ENCODE measurements at places on chromosomes 4 and X.

DNA sequence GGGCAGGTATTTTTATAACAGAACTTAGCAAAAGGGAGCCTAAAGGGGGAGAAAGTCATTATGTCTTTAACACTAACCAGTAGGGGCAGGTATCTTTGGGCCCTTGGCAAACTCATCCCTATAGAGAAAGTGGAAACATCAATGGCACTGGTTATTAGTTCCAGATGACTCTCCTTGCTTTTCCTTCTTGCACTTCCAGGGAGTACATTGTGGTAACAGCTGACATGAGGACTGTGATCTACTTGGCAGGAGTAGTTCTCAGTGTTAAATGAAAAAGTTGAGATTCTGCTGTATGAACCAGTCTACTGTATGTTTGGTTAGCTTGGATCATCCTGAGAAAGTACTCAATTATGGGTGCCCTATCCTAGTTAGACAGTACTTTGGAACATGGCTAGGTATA is 93.6 kb downstream of the ATXN3L start:
- DNase-seq = no peak

GRCh38 chr4:110196871-110197528 is 1.4 kb downstream of the ELOVL6 start:
- DNase-seq = peak; percentile 63

DNA sequence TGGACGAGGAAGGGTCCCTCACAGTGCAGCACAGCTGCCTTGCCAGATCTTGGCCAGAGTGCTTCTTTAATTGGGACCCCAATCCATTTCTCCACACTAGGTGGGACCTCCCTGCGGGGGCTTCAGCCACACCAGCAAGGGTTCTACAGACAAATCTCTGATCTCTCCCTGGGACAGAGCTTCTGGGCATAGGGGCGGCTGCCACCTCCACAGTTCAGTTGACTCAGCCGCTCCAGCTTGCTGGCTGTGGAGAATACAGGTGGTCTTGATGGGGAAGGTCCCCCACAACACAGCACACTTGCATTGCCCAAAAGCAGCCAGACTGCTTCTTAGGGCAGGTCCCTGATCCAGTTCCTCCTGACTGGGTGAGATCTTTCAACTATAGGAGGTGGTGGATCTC is 199.6 kb downstream of the EDA start:
- DNase-seq = no peak

- no peak for DNase-seq
Observed at GRCh38 chr4:116585246-116585645, 500.1 kb downstream of the TRAM1L1 start.

DNA sequence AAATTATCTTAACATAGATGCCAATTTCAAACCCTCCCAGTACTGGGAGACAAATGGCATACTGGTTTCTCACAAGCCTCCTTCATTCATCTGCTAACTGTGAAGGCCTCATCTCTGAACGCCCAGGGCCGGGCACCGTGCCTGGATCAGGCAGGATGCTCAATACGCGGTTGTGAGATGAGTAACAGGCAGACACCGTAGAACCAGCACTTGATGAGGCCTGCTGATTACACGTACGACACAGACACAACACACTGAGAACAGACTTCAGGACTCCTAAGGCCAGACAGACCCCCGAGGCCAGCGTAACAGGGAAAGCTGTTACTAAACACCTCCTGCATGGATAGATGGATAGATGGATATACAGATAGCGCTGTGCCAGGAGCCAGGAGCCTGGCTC is 154.6 kb downstream of the AFAP1 start:
- DNase-seq = peak; percentile 41

- DNase-seq = no peak
Observed at GRCh38 chr4:56986192-56986591, 7.5 kb downstream of the POLR2B start.

- DNase-seq = no peak
Observed at GRCh38 chr4:43048570-43048969, 156.1 kb downstream of the GRXCR1 start.

DNA sequence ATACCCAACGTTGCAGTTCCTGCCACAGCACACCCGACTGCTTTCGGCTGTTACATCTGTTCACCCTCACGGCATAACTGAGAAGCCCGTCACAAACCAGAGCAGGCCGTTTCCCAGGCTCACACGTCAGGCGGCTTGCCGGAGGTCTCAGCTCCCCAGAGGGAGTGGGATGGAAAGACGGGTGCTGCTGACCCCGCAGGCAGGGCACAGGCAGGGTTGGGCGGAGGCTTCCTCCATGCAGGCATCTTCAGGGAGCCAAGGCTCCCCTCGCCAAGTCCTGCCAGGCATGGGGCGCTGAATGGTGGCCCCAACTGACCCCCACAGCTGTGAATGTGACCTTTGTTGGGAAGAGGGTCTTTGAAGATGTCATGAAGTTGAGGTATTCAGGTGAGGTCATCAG is 57.5 kb downstream of the ACOX3 start:
- DNase-seq = no peak

DNA sequence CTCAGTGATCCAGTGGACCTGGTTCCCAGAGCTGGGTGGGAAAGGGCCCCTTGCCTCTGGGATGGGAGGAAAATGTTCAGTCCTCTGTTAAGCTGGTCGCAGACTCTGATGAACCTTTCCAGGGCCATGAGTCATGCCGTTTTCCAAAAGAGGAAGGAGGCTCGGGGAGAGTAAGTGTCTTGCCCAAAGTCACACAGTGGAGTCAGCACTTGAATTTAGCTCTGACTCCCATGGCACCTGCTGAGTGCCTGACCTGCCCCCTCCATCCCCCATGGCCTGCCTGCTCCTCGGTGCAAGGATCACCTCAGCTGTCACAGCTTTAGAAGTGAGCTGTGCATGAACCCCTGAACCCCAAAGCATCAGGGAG is 14.0 kb upstream of the KIAA0232 start:
- no peak for DNase-seq

GRCh38 chr4:42411803-42412202 is 14.5 kb downstream of the SHISA3 start:
- no peak for DNase-seq

GRCh38 chr4:84565951-84566350 is 17.0 kb upstream of the CDS1 start:
- DNase-seq = no peak

DNA sequence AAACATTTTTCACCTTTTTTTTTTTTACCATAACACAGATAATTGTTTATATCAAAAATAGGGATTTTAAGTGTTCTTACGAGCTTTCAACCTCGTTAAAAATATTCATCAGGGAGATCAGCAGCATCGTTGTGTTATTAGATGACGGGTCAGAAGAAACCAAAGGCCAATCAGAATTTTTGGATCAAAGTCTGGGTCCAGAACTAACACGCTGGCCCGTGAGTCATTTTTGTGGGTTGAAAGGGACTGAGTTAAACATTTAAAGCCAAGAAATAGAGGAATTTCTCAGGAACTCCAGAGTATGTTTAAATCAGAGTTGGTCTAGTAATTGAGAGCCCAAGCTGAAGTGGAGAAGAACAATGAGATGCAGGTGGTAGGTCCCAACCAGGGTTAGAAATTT is 170.8 kb downstream of the TLL1 start:
- DNase-seq = no peak

DNA sequence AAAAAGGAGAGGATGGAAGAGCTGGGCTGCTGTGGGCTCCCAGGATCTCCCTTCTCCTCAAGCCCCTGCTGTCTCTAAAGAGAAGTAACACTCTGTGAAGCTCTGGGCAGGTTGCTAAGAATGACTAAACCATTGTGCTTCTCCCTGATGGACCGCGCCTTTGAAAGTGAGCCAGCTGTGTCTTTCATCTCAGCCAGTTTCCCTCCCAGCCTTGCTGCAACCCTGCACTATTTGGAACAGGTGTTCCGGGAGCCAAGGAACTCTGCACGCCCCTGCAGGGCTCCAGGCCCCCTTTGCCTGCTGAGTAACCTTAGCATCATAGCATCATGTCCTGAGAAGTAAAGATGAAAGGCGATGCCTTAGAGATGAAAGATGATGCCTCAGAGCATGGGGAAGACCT is 39.7 kb downstream of the SMIM20 start:
- DNase-seq = no peak

- DNase-seq = peak; percentile 46
Observed at GRCh38 chr4:189792924-189793618, 147.6 kb upstream of the FRG1 start.

- no peak for DNase-seq
Observed at GRCh38 chr4:8882239-8882638, 10.6 kb upstream of the HMX1 start.

DNA sequence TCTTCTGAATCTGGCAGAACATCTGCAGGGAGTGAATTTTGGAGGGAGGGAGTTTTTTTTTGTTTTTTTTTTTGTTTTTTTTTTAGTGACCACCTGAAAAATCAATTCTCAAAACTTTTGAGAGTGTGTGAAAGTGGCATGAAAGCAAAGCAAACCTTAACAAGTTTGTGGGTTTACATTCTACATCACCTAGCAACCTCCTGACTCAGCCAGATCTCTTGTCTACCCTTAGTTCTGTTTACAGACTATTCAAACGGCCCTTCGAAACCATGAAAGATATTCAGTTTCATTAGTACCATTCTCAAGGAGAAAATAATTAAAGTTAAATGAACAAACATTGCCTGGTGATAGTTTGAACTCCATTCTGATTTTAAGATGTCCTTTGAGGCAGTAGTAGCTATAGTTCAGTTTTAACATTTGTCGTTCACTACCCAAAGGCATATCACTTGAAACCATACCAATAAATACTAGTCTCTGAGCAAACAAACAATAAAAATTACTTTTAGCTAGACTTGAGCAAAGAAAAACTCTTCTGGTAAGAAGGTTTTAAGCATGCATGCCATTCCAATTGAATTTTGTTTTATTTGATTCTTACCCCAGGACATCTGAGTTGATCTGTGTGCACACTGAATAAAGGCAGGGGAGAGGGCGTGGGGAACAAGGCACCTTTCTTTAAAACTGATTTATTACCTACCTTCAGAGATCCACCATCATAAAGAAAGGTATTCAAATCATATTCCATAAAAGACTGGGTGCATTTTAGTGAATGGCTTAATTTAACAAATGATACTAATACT is 137.7 kb downstream of the ARX start:
- no peak for DNase-seq

GRCh38 chr4:104641418-104641817 is 146.7 kb upstream of the CXXC4 start:
- DNase-seq = no peak

DNA sequence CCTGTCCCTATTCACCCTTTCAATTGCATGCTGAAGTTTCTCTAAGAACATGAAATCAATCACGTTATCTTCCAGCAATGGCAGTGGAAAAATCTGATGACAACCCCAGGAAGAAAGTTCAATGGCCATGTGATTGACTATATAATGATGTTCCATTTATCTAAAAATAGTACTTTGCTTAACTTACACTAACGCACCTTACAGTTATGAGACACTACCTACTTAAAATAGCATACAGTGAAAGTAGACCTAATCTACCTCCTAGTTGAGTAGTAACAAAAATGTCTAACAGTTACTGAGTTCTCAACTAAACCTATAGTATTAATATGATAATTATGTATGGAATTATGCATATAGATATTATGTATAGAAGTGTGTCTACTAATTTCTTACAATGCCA is 28.6 kb upstream of the PGM2 start:
- DNase-seq = no peak

- DNase-seq = no peak
Observed at GRCh38 chr4:124936427-124936826, 223.9 kb upstream of the ANKRD50 start.

DNA sequence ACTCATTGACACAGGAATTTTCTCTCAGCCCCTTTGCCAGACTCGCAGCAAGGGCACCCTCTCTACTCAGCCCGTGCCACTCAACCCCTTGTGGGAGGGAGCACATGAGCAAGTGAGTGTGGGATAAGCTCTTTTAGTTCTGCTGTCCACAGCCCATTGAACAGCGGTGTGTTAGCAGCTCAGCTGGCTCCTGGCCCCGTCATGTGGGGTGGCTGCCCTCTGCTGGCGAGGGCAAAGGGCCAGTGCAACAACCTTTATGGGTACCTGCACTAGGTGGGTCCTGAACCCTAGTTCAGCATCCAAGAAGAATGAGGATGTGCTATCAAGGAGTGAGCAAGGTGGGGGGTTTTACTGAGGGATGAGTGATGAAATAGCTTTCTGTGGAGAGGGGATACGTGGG is 85.0 kb upstream of the ZNF81 start:
- peak; percentile 19 for DNase-seq

- peak; percentile 81 for DNase-seq
Observed at GRCh38 chr4:6720202-6720699, 4.3 kb downstream of the BLOC1S4 start.

GRCh38 chrX:40809210-40809609 is 73.9 kb upstream of the MED14 start:
- no peak for DNase-seq

DNA sequence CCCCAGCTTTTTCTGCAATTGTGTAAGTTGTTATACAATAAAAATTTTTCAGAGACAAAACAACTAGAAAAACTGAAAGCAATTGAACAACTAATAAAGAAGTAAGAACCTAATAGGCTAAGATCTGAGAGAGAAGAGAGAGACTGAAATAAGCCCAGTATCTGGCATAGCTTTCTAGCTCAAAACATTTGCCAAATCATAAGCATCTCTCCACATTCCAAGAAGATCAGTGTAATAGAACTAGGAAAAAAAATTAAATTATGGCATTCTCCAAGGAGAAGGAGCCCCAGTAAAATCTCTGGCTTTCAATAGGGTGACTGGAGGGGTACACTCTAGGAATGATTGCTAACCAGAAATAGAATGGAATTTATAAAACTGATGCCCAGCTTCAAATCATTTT is 19.0 kb upstream of the PPP3CA start:
- no peak for DNase-seq

DNA sequence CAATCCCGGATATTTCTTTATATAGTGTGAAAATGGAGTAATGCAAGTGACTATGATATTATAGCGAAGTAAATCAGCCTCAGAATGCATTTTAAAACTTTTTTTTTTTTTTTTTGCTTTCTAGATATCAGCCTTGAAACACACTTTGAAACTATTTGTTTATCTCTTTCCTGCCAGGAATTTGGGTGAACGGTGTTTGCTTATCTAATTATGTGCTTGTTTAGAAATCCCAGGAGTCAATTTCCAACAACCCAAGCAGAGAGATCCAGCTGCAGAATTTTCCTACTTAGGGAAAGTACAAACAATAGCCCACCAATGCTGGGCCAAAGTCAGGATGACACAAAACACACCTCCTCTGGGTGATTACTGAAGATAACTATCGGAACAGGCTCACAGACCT is 958.8 kb downstream of the PCDH18 start:
- no peak for DNase-seq

DNA sequence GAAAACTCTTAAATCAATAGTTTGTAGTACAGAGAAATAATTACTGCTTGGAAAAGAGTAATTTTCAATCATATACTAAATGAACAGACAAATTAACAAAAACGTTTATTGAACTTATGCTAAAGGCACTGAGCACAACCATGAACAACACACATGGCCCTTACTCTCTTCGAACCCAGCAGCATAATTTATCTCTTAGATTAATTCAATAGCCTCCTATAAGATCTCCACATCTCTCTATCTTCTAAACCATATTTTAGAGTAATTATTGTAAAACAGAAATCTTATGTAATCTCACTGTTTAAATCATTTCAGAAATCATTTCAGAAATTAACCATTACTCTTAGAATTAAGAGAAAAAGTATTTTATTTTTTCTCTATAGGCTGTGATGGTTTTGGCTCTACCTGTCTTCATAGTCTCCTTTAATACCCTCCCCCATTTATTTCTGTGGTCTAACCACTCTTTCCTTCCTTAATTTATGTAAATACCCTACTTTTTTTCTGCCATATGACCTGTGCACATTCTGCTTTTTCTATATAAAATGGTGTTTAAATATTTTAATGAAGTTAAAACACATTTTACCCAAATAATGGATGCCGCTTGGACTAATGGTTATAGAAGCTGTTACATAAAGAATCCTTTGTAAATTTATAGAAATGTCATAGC is 218.5 kb downstream of the CCSER1 start:
- no peak for DNase-seq

Measured in activated naive CD4-positive, alpha-beta T cell treated with Interleukin-2 at 50 U/mL for 16 hours (primary cell).